ENCODE measurements at places on chromosomes 2 and 18.
A peak's percentile ranks its signal among the peaks of the same experiment; 100 is the strongest.

GRCh38 chr2:227482638-227483340, 10.8 kb downstream of the AGFG1 start:
- peak; percentile 33 for DNase-seq

DNA sequence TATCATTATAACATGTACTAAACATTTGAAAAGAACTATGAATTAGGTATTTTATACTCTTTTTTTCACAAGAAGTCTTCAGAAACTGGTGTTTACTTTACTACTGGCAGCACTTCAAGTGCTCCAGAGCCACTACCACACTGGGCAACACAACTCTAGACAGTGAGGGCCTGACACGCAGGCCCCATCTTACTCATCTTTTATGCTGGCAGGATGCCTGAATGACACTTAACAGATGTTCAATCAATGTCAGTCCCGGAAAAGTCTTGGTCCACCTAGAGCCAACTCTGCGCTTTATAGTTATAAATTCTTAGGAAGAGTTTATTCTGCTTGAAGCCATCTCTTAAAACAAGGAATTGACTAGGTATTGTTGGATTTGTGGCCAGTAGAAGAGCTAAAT, 8.7 kb upstream of the WIPF1 start:
- no peak for DNase-seq

DNA sequence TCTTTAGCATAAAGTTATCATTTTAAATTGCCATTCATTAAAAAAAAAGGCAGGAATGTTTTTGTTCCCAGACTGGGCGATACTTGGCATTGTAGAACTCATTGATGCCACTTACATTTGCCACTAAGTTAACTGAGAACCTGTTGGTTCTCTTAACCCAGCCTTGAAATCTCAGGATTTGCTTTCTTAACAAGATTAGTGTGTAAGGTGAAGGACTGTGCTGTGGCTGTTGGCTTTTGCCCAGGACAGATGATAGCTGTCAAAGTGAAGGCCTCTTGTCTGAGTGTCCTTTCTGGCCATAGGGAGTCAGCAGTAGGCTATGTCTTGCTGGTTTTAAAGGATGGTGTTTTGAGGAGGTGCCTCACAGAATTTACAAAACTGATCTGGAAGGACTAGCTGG, 2.6 kb downstream of the DPYSL5 start:
- no peak for DNase-seq

GRCh38 chr2:62248226-62248625, 52.3 kb downstream of the B3GNT2 start:
- DNase-seq: no peak

- no peak for DNase-seq
Measured at GRCh38 chr18:40469316-40469715, 1485.7 kb upstream of the PIK3C3 start.

DNA sequence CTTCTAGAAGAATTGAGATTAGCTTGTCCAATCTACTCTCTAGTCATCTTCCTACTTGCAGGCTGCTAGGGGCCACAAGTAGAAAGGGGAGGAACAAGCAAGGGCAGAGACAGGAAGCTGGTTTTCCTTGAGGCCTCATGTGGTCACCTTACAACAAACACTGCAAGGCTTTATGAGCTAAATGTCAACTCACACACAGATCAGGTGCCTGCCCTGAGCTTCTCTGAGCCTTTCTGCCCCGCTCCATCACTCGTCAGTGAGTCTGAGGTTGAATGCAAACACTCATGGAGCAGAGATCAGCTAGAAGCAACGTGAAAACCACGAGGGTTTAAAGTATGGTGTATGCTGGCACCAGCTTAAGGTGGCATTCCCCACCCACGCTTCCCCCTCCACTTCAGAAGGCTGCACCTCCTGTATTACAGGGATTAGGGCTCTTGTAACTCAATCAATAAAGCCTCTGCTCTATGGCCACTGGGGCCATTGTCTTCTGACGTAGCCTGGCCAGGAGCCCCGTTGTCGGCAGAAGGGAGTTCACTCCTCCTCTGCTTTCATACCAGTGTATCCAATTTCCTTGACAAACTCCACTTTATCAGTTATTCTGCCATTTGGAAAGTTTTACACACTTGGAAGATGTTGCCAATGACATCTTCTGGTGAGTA, 5.4 kb upstream of the CRYGC start:
- peak; percentile 44 for DNase-seq

Data from Kasumi-1 (cell line).